ENCODE measurements at places on chromosomes 6 and 20.

DNA sequence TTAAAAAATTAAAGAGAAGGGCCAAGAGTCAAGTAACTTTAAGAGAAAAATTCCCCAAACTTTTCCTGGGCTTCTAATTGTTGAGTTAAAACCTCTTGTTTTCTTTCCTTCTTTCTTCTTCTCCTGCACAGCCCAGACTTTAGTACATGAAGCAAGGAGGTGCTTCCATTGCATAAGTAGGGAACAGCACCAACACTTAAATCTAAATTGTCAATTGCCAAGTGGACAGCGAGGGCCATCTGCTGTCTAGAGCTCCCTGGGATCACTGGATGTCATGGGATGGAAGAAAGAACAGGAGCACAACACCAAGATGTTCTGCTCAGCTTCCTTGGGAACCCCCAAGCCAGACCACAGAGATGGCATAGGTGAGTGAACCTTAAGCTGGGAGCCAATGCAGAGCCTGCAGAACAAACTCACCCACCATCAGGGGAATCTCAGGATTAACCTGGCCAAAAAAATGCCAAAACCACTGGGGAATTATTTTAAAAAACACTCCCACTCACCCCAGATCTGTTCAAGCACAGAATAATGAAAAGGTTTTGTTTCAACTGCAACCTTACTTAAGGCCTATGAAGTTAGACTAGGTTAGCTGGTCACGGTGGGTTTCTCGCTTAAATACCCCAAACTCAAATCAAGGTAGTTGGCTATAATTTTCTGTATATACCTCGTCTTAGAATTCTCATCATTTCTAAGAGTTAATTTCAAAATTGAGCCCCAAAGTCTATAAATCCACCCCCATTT lies 67.8 kb downstream of the TNFRSF21 start:
- no peak for DNase-seq

- no peak for DNase-seq
These were observed 238.5 kb upstream of the RAB32 start for GRCh38 chr6:146305092-146305491.

GRCh38 chr6:38651121-38651784 lies 11.5 kb upstream of the BTBD9 start:
- no peak for DNase-seq

DNA sequence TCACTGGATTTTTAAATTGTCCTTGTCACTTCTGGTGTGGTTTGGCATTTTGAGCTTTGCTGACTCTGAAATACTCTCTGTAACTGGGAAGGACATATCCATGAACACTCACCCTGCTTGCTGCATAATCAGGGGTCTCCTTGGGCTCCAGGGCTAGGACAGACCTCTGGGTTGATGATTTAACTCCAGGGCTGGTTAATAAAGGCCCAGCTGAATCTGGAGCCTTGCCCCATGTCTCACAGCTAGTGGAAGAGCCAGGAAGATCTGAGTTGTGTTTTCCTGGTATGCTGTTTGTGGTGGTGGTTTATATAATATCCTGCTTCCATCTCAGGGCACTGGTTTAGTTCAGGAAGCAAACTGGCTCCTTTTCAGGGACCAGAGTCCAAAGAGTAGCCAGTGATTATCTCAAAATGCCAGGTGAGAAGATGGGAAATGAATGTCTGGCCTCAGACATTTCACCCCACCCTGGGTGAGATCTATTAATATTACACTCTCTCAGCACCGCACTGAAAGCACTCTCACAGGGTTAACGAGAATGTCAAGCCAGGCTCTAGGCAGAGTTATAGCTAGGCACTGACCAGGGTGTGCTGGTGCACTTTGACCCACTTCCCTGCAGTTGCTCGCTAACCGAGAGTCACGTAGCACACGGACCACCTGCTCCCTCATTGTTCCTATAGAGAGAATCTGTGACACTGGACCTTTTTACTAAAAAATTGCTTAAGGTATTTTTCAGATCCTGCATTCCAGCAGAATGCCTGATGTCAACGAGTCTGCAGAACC lies 90.1 kb upstream of the SLC22A16 start:
- DNase-seq: no peak

DNA sequence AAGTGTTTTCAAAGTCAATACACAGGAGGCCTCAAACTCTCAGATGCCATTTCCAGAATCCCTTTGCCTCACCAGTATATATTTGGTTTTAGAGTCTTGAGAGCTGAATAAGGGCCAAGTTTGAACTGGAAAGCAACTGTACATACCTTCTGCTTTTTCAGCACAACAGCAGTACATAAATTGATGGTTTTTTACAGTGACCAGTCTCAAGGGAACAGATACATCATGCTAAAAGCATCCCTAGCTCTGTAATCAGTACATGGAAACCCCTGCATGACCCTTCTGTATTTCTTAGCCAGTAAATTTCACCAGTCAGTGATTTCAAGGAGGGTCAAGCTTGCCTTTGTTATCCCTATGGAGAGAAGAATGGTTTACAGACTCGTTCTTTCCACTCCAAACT lies 40.6 kb upstream of the ECHDC1 start:
- DNase-seq: no peak

DNA sequence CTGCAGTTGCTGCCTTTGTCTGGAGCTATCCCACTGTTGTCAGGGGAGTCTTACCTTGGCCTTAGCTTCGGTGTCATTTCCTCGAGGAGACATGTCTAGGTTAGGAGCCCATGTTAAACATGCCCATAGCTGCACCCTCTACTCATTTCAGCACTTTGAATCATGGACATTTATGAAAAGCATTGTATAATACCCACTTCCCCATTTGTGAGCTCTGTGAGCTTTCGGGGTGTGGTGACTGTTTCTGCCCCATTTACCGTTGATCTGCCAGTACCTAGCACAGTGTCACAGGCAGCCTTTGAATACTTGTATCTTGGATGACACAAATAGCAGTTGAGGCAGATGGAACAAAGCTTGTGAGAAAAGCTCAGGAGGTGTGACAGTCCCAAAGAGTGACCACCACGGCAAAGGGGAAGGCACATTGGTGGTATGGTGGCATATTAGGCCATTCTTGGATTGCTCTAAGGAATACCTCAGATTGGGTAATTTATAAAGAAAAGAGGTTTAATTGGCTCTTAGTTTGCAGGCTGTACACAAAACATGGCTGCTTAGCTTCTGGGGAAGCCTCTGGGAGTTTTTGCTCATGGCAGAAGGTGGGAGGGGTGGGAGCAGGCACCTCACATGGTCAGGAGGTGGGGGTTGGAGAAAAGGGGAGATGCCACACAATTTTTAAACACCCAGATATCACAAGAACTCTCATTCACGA lies 42.0 kb downstream of the JARID2 start:
- DNase-seq: no peak

- no peak for DNase-seq
These were observed 29.0 kb upstream of the OPN5 start for GRCh38 chr6:47752801-47753200.

DNA sequence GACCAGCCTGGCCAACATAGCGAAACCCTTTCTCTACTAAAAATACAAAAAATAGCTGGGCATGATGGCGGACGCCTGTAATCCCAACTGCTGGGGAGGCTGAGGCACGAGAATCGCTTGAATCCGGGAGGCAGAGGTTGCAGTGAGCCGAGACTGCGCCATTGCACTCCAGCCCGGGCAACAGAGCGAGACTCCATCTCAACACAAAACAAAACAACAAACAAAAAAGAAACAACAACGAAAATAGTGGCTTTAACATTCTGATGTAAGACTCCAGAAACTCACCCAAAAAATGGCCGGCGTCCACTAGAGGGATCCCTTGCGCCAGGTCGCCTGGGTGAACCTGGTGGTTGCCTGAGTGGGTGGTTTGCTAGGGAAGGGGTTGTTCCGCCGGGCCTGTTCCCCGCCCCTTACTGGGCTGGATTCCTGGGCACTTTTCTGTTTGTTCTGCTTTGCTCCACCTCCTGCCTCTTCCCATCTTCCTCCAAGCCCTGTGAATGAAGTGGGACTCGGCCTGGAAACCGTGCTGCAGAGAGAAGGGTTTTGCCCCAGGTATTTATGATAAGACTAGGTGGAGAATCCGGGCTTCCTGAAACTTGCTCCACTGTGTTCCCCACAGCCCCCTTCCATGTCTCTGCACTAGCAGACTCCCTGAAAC lies 1.5 kb downstream of the PABPC1L start:
- peak; percentile 18 for DNase-seq

DNA sequence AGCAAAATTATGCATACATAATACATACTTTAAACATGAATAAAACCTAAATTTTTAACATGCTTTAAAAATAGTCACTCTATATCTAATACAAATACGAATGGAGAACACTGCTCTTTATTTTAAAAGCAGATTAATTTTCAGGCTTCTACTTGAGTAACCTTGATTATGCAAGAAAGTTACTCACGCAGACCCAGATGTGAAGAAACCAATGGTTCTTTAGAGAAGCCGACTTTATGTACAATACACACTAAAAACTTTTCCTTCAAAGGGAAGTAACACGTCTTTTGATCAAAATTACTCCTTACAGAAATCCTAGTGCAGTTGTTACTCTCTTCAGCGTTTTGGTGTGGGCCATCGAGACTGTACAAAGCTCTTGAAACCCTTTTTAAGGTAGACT lies 136.9 kb upstream of the SLC22A16 start:
- no peak for DNase-seq

DNA sequence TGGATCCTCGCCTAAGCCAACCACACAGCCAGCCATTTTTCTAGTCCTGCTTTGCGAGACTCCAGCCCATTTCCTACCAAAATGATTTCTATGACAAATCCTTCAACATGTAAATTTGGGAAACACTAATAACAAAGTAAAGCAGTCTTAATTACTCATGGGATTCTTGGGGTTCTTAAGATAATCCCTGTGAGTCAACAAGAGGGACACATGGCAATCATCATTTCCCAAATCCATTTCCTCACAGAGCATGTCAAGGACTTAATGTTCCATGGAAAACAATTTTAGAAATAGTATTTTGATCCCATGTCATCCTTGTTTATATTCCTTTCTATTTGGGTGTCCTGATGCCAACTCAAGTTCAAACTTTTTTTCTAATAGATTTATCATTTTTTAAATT lies 322.7 kb upstream of the NOX3 start:
- DNase-seq: no peak

- DNase-seq: no peak
These were observed 44.4 kb downstream of the COL9A1 start for GRCh38 chr6:70258483-70258882.

GRCh38 chr20:46399401-46399800 lies 7.0 kb downstream of the ELMO2 start:
- no peak for DNase-seq

DNA sequence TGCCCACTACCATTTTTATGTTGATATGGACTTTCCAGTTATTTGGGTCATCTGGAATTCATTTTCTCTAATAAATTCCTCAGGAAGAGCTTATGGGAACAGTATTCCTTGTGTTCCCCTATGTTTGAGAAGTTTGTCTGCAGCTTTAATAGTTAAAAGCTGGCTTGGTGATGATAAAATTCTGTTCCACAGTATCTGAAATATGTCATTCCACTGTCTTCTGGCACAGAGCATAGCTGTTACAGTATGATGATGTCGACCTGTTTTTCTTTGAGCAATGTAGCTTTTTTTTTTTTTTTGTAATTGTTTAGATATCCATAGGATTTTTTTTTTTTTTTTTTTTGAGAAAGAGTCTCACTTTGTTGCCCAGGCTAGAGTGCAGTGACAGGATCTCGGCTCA lies 43.2 kb downstream of the NCOA3 start:
- no peak for DNase-seq

DNA sequence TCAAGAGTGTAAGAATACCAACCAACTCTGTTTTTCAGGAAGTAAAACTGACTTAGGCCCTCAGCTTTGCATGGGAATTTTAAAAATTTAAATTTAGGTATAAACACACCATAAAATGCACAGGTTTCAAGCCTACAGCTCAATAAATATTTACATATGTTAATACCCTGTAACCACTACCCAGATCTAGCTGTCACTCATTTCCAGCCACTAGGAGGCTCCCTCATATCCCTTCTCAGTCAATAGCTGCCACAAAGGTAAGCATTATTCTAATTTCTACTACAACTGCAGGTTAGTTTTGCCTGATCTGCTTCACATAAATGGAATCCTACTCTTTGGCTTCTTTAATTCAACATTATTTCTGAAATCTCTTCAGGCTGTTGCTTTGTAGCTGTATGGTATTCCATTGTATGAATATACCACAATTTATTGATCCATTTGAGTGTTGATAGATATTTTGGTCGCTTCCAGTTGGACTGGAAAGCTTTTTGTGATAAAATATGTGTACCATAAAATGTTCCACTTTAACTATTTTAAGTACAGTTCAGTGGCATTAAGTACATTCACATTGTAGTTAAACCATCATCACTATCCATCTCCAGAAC lies 32.5 kb upstream of the MEI4 start:
- DNase-seq: no peak
